ENCODE measurements at places on chromosomes 5 and 9.

DNA sequence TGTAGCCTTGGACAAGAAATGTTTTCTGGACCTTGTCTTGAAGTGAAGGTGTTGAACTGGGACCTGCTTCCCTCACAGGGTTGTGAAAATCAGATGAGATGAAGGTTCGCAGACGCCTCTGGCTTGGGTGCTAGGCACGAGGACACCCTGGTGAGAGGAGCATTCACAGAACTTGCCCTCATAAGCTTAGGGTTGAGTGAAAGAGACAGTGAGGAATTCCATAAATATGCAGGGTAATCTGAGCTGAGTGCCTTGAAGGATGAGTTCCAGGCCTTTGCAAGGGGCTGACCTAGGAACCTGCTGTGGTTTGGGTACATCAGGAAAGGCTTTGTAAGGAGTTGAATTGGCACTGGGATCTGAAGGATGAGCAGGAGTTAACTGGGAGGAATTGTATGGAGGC, 75.7 kb upstream of the SAP30L start:
- DNase-seq = no peak

DNA sequence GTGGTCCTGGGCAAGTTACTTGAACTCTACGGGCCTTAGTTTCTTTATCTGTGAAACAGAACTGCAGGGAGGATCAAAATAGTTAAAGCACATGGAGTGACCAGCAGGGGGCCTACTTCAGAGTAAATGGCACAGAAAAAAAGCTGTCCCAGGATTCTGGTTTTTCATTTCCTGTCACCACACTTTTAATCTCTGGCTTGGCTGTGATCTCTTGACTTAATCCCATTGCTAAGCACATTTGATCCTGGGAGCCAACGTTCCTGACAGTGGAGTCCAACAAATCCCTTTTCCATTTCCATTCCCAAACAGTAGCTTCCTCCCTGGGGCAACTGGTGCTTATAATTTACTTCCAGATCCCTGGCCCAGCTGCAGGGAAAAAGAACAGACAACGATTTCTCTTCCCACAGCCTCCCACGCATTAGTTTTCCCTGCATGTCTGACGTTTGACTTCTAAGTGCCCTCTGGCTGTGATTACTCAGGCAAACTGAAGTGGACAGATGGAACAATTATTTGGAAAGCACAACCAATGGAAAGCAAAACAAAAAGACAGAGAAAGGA, 136.5 kb upstream of the STK32A start:
- DNase-seq = peak; percentile 10

- no peak for DNase-seq
Measured at GRCh38 chr9:79663878-79664277, 92.1 kb downstream of the TLE4 start.

DNA sequence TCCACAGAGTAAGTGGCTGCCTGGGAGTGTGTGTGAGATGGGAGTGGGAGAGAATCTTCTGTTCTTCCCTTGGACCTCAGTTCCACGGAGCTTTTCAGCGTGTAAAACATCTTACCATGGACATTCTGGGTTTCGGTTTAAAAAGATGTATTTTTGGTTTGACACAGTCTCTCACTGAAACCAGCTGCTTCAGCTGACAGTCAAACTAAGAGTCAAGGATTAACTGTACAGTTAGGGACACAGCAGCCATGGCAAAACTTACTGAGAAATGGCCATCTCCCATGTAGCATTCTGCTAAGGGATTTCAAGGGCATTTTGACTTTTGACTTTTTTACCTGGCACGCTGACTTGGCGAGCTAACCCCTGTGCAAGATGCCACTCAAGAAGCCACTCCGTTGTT, 93.8 kb upstream of the IL12B start:
- DNase-seq = no peak

- no peak for DNase-seq
Measured at GRCh38 chr5:85479849-85480248, 1095.2 kb upstream of the EDIL3 start.

- DNase-seq = peak; percentile 8
Measured at GRCh38 chr9:103798620-103799019, 295.5 kb upstream of the SMC2 start.

- no peak for DNase-seq
Measured at GRCh38 chr5:148970876-148971275, 92.0 kb downstream of the SH3TC2 start.

DNA sequence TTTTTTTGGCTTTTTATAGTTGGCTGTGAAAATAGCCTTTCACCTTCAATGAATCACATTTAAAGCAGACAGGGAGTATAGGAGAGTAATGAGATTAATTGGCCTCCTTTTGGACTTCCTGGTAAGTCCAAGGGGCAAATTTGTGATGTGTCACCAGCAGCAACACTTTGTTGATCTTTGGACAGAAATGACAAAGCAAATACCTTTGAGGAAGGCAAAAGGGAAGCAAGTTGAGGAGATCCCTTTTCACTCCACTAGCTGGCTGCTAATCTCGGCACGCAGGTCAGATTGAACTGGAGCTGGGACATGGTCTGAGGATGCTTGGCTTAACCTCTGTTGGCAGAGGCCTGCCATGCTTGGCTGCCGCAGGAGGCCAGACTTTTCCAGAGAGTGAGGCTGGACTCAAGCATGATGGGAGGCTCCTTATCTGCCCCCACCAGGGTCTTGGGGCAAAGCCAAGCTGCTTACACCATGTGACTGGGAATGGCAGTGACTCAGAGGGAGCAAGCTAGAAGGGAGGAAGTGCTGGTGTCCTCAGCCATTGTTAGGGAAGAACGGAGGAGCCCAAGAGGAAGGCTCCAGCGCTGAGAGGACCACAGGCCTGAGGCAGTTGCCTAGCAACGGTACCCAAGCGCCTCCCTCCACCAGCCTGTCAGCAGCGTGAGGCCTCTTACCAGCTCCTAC, 174.5 kb upstream of the MAP1B start:
- DNase-seq = peak; percentile 78

DNA sequence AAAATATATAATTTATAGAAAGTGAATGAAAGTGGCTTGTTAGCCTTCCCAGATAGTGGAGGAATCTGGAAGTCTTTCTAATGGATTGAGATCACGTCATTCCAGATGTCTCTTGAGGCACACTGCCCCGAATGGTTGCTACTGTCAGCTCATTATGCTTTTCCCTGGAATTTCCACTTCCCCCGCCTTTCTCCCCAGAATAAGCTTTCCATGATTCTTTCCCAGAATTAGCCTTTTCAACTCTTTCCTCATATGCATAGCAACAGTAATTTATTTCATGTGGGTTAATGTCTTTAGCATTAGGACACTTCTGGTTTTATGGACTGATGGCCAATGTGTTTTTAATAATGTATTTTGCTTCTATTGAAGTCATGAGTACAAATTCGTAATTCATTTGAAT, 81.5 kb downstream of the PALM2AKAP2 start:
- DNase-seq = no peak

DNA sequence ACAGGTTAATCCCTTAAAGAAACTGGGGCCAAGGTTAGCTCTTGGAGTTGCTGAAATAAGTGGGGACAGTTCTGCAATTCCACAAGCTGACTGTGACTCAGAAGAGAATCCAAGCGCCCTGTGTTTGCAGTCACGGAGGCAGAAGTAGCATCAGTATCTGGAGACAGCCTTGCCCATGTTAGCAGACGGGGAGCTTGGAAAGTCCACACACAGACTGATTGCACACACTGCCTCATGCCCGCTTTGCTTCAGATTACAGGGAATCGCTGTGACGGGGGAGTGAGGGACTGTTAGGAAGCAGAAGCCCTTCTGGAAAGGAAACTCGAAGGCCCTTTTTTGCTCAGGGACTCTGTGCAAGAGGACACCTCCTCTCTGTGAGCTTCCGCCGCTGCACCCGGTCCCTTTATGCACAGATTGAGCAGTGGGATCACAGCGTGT, 30.9 kb upstream of the PPP1R26 start:
- DNase-seq = no peak

DNA sequence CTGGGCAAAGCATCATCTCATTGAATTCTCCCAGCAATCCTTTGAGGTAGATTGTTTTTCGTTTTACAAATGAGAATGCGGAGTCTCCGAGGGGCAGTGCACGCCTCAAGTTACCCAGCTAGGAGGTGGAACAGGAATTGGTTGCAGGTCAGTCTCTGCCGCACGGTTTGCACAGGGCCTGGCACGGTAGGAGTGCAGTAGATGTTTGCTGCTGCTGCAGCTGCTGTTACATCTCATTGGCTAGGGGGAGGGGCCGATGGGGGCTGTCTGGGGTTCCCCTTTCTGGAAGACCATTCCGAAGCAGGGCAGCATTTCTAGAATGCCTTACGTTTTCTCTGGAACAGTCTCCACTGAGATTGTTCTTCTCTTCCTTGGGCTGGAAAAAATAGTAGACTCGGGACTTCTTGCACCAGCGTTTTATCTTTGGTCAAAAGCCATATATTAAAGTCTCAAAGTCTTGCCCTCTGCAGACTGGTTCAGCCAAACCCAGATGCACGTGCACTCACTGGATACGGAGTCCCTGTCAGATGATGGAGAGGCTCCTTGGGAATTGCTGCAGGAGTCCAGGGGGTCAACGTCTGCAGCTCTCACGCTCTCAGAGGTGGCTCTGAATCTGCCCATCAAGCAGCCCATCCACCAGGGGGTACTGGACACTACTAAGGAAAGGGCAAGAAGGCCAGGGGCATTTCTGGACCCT, 1.2 kb downstream of the USP20 start:
- DNase-seq = no peak

DNA sequence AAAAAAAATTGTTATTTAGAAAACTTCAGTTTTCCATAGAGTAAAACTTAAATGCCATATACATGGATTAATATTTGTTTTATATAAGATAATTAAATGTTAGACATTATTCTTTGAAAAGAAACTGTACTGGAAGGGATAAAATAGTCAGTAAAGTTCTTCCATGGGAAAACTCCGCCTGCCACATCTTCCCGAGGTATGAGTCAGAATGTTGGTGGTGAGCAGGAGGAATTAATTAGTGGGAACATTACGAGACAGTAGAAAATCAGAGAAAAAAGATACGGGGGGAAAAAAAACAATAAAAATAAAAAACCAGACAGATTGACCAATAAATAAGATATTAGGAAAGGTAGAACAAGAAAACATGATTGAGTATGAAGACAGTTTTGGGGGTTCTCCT, 930.3 kb upstream of the C9orf72 start:
- no peak for DNase-seq

DNA sequence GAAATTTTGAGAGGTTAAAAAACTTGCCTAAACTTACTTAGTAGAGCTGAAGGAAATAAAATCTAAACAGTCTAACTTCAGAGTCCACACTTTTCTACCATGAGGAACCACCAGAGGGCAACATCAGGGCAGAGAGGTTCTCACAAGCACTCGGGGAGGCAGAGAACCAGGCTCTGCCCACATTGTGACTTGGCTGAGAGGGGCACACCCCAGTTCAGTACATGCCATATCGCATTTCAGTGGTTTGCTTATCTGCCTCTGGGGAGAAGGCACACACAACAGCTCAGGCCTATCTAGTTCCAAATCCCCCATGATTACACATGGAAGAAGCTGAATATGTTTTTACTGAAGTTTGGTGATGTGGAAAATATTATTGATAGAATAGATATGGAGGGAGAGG, 49.2 kb downstream of the EQTN start:
- DNase-seq = peak; percentile 9

- DNase-seq = no peak
Measured at GRCh38 chr5:167392240-167392639, 899.2 kb upstream of the WWC1 start.

GRCh38 chr5:23169660-23170416, 316.7 kb upstream of the CDH12 start:
- no peak for DNase-seq

- no peak for DNase-seq
Measured at GRCh38 chr9:2195211-2195610, 180.1 kb downstream of the SMARCA2 start.

GRCh38 chr9:124257844-124258606, at the start of gene NEK6:
Gene NEK6 (plus strand): TSS chr9:124257949. CDS start chr9:124301965, 44,016 bp downstream.
- peak; percentile 4 for DNase-seq

DNA sequence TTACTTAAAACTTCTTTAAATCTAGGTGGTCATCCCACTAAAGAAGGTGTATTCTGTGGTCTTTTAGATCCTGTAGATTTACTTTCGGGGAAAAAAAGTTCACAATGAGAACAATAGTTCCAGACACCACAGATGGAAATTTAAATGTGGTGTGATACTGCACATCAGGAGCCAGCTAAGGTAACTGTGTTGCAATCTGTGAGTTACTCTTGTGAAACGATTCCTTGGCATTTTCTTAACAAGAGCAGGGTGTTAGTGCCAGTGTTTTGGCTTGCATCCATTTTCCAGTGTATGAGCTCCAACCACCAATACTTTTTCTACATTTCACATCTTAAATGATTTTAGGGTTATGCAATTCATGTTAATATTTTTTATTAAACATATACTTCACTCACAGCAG, 674.5 kb downstream of the CETN3 start:
- DNase-seq = no peak

DNA sequence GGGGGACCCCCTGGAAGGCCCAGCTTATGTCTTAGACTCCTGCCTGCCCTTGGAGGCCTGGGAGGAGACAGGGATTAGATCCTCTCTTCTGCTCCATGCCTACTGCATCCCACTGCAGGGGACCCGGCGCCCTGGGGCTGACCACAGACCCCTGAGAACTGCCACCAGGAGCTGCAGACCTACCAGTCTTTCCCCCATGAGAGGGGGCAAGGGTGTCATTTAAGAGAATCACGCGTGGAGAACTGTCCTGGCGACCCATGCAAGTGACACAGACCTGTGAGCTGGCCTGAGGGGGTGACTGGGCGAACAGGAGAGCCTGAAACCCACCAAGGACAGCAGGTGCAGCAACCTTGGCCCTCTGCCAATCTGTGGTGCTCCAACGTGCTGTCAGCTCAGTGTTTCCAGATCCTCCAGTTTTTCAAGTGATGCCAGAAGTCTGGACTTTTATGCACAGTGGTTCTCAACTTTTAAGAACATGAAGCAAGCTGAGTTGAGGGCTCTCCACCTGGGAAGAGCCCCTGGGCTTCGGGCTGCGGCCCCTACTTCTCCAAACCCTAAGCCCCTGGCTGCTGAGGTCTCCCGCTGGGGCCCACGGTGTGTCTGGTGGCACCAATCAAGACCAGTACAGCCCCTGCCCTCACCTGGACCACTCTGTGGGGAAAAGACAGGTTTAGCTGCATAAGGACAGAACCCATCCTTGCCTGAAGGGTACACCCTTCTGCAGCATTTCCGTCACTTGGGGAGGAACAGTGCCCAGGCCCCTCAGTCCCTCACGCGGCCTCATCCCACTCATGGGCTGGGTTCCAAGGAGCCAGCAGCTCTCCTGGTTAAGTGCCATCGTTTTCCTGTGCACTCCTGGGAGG, 18.2 kb downstream of the GFPT2 start:
- no peak for DNase-seq
